ENCODE measurements at places on chromosomes 12 and 14. TPM values are rescaled to one million over a fixed set of nuclear protein-coding genes. Genes with fewer than 3 reads are reported as not detected.

DNA sequence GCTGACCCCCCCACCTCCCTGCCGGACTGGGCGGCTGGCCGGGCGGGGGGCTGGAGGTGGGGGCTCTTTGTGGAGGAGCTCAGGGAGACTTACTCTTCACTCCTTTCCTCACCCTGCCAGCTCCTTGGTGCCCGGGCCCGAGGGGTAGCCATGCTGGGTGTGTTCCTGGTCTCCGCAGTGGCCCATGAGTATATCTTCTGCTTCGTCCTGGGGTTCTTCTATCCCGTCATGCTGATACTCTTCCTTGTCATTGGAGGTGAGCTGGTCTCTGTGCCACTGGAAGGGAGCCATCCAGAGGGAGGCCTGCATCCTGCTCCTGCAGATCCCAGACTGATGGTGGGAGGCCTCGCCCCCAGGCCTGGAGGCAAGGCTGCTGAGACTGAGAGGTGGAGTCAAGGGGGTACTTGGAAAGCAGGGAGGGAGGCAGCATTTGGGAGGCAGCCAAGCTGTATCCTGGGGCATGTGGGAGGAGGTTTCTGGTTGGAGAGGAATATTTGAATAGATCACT is 19.7 kb downstream of the SOAT2 start:
- peak; percentile 13 for DNase-seq

GRCh38 chr14:30757082-30757481 is 117.3 kb upstream of the COCH start:
- DNase-seq: no peak

DNA sequence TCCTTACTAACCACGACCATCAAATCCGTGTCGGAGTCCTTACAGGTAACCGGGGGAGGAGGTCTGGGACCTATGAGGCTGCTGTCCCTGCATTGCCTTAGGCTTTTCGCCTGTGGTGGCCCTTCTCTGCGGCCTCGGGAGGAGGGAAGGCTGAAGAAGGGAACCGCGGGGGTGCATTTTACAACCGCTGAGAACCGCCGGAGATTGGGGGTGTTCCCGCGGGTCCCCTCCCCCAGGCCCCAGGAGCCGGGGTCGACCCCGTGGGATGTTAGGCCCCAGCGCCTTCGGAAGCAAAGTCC is 549 bp downstream of the GPHN start:
- no peak for DNase-seq

Gene SLC10A1
- total RNA-seq: not detected

Gene GPRC5D
- not detected for total RNA-seq
